ENCODE measurements at places on chromosomes 3 and 15. TPM values are rescaled to one million over a fixed set of nuclear protein-coding genes. Genes with fewer than 3 reads are reported as not detected.

Gene MORC1
- total RNA-seq: not detected

Gene GOLGA8T
- not detected for total RNA-seq

Gene ANKRD34C
- total RNA-seq: not detected

Gene CORO2B
- total RNA-seq: 9.7 TPM

Gene STARD9
- 3.2 TPM for total RNA-seq

Gene XYLB
- total RNA-seq: 2.5 TPM

Gene BCHE
- 1.6 TPM for total RNA-seq

Gene TMEM87A
- total RNA-seq: 45.3 TPM

Gene RAB27A
- total RNA-seq: 4.8 TPM

Gene GOLGA8Q
- total RNA-seq: 0.18 TPM

Gene COMMD2
- 31.9 TPM for total RNA-seq

Gene AP3B2
- total RNA-seq: not detected

Gene ANKUB1
- not detected for total RNA-seq

Gene MLF1
- total RNA-seq: 5.2 TPM

Gene SNAP23
- 72.5 TPM for total RNA-seq

Gene LSMEM2
- total RNA-seq: under 0.01 TPM

Gene DLEC1
- not detected for total RNA-seq

Gene HYKK
- total RNA-seq: 5.6 TPM

Gene ZNF774
- total RNA-seq: 1.1 TPM

Gene BCL2A1
- 4.5 TPM for total RNA-seq

Gene PRRT3
- total RNA-seq: 1.4 TPM

Gene ALDH1L1
- total RNA-seq: not detected

Gene CLDN1
- 4.7 TPM for total RNA-seq

Gene RLBP1
- not detected for total RNA-seq

Gene RPP25
- total RNA-seq: under 0.01 TPM

Gene TMEM45A
- 20.8 TPM for total RNA-seq

Gene CIB2
- total RNA-seq: 2.5 TPM

Gene CCR2
- total RNA-seq: not detected

Gene NR2E3
- under 0.01 TPM for total RNA-seq

Gene FETUB
- total RNA-seq: not detected

Gene CLDN18
- not detected for total RNA-seq

Gene ITGA11
- total RNA-seq: 2.5 TPM

Gene FOXL2NB
- not detected for total RNA-seq

Gene P2RY1
- total RNA-seq: under 0.01 TPM

Gene TGFBR2
- 89.7 TPM for total RNA-seq

Gene BFSP2
- not detected for total RNA-seq

Gene KLHL40
- not detected for total RNA-seq

Gene SLC24A5
- not detected for total RNA-seq

Gene ZFYVE19
- 22.6 TPM for total RNA-seq

Gene ZNF501
- 4.7 TPM for total RNA-seq

Gene SLC28A1
- not detected for total RNA-seq

Gene TRPC1
- 5.9 TPM for total RNA-seq

Gene DPPA2
- not detected for total RNA-seq

Gene SPRED1
- total RNA-seq: 38.3 TPM

Gene SV2B
- total RNA-seq: not detected

Gene GOLGA6A
- not detected for total RNA-seq

Gene PDZRN3
- 17.0 TPM for total RNA-seq

Gene TM4SF18
- total RNA-seq: under 0.01 TPM

Gene FOXL2
- not detected for total RNA-seq

Gene RPLP1
- 132 TPM for total RNA-seq

Gene P4HTM
- total RNA-seq: 11.1 TPM

Gene FBXW12
- not detected for total RNA-seq

Gene UBAP1L
- 0.28 TPM for total RNA-seq

Gene CADPS
- not detected for total RNA-seq

Gene FYCO1
- total RNA-seq: 16.1 TPM

Gene SSR3
- total RNA-seq: 606 TPM

Gene HDAC11
- 6.1 TPM for total RNA-seq

Gene TRPM1
- total RNA-seq: 0.28 TPM

All from IMR-90 (cell line).